Activated CD4-positive, alpha-beta T cell treated with anti-CD3 and anti-CD28 coated beads, Interleukin-2, amount 10 ng/mL, durations not matched to agents 7 days and 5 days (primary cell): ENCODE measurements at places on chromosomes 5 and 9. TPM values are rescaled to one million over a fixed set of nuclear protein-coding genes. Genes with fewer than 3 reads are reported as not detected.

UBAC1 gene
- total RNA-seq, result 32.6 TPM

SPATA31D4 gene
- not detected for total RNA-seq

- no peak overlapping the region for H3K27ac ChIP-seq
- H3K36me3 ChIP-seq, result peaks cover 51% of the 10 kb centered on the region
- no peak for DNase-seq
- H3K4me1 ChIP-seq, result peaks cover 14% of the 10 kb centered on the region
- H3K27me3 ChIP-seq, result no peaks in the 10 kb centered on the region
Measured at GRCh38 chr9:36640771-36641381, 68.2 kb downstream of the MELK start.

DNA sequence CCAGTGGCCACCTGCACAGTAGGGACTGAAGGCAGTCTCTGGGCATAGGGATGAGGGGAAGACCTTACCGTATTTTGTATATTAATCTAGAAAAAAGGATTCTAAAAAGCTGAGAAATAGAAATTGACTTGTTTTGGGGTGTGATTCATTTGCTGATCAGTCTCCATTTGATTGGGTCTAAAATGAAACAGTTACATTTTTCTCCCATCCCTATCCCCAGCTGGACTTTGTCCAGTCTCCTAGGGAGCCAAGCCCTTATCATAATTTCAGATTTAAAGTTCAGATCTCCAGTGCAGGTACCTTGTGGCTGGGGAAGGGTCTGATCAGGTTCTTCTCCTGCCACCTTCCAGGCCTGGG is 240.8 kb downstream of the FANCC start:
- no peak overlapping the region for H3K4me3 ChIP-seq
- DNase-seq, result no peak
- no peaks in the 10 kb centered on the region for H3K36me3 ChIP-seq
- no peaks in the 10 kb centered on the region for H3K27me3 ChIP-seq
- no peaks in the 10 kb centered on the region for H3K4me1 ChIP-seq

DNA sequence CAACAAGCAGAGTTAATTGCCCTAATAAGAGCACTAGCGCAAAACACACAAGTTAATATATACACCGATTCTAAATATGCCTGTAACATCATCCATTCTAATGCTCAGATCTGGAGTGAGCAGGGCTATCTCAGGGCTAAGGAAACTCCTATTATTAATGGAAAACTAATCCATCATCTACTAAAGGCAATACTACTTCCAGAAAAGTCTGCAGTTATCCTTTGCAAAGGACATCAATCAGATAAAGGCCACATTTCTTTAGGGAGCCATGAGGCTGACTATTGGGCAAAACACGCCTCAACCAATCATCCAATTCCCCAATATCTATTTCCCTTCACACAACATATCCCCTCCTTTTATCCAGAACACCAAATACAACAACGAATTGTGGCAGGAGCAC is 1032.3 kb upstream of the NUDT12 start:
- H3K27ac ChIP-seq, result no peak overlapping the region
- no peak overlapping the region for H3K4me3 ChIP-seq
- H3K36me3 ChIP-seq, result no peaks in the 10 kb centered on the region

IFNE gene
- not detected for total RNA-seq

PPWD1 gene
- 61.7 TPM for total RNA-seq
